Mesothelial cell of epicardium (in vitro differentiated cells): ENCODE measurements at places on chromosomes 2 and 18.

DNA sequence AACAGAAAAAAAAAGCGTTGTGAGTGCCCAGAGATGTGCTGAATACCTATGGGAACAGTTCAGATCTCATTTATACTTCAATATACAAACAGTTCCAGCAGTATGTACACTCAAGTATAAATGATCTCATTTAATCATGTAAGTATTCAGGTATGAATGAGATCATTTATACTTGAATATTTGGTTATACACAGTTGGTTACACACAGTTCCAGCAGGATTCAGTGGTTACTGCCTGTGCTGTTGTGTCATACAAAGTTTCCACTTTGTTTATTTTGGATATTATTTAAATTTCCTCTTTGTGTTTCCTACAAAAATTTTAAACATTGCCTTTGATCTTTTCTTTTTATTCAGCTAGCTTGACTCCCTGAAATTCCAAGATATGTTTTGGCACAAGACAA lies 293.5 kb upstream of the SLC39A10 start:
- DNase-seq, result no peak

DNA sequence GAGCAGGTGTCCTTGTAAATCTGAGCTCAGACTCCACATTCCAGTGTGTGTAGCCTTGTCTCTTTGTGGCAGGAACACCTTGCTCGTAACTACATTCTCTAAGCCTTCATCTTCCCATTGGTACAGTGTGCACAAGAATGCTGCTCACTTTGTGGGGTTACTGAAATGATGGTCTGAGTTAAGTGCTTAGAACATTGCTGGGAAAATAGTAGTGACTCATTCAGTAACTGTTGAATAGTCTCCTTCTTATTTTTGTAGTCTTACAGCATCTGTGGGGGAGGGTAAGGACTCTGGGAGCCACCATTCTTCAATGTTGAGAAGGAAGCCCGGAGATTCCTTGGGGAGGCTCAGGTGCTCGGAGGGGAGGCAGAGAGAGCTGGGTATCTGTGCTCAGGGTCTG lies 236.0 kb upstream of the HDAC4 start:
- DNase-seq, result no peak

GRCh38 chr18:78561757-78562510 lies 417.7 kb upstream of the SALL3 start:
- DNase-seq, result no peak

- DNase-seq, result no peak
Observed at GRCh38 chr2:204312105-204312504, 233.2 kb upstream of the PARD3B start.

- no peak for DNase-seq
Observed at GRCh38 chr2:129769185-129769991, 210.1 kb upstream of the RAB6C start.

DNA sequence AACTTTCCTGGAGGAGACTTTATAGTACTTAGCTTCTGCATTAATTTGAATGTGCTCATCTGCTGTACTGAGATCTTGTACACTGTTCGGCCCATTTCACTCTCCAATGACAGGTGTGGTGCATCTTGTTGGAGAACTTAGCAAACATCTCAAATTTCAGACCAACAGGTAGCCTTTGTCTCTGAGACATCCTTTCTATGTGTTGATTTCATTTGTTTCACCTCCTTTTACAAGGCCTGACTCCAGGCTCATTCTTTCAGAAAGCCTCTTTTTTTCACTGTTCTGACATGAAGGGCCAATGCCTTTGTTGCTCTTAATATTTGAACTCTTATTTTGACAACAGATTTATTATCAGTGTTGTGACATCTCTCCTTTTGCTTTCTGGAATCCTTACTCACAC lies 271.8 kb upstream of the FANCL start:
- no peak for DNase-seq

DNA sequence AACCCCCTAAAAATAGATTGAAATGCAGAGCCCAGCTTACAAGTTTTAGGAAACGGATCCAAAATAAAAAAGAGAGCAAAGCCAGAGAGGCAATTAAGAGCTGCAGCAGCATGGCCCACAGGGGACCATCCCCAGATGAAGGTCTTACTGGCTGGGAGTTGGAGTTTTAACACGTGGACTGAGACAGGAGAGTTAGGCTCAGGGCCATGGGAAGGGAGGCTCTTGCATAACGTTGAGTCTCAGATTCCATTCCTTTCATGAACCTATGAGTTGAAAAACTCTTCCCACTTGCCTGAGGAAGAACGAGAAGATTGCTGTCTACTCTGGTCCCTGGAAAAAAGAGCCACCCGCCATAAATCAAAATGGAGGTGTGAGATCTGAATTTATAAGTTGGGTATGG lies 101.8 kb upstream of the NDUFV2 start:
- DNase-seq, result no peak

GRCh38 chr18:74063023-74063422 lies 84.6 kb downstream of the FBXO15 start:
- DNase-seq, result no peak

GRCh38 chr2:189614585-189614984 lies 34.0 kb upstream of the SLC40A1 start:
- no peak for DNase-seq

DNA sequence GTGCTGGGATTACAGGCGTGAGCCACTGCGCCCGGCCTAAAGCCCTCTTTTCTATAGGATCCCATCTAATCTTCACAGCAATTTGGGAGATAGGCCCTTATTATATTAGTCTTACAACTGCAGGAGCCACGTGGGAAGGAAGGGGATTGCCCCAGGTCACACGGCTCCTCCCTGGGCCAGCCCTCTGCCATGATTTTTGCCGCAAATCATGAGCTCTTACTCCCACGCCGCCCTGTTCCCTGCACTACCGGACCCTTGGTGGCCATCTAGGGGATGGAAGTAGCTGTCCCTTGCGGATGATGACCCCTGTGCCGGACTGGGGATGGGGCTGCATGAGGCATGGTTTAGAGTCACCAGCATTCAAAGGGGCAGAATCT lies 28.4 kb upstream of the PTMA start:
- DNase-seq, result no peak

DNA sequence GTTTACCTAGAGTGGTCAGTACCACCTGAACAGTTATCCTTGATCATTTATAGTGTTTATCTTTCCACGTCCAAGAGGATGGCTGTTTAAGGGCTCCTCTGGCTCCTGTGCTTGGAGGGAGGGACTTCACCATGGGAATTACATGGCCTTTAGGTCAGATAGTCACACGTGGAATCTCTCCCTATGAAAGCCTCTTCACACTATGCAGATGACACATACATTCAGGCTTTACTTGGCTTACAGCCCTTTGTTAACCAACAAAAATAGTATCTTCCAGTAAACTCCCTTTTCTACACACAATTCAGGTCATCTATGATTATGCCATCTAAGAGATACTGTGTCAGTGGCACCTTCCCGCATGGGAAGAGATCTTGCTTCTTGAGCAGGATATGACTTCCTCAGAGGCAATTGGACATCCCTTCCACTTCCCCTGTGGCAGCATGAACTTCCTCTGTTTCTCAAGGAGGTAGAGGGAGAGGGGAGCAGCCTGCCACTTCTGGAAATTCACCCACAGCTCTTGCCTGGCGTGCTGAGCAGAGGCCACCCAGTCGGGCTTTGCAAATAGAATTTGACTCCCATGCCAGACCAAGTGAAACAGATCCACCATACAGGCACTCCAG lies 53.5 kb downstream of the COLEC12 start:
- no peak for DNase-seq

- DNase-seq, result no peak
Observed at GRCh38 chr2:191304939-191305875, 60.0 kb downstream of the MYO1B start.

DNA sequence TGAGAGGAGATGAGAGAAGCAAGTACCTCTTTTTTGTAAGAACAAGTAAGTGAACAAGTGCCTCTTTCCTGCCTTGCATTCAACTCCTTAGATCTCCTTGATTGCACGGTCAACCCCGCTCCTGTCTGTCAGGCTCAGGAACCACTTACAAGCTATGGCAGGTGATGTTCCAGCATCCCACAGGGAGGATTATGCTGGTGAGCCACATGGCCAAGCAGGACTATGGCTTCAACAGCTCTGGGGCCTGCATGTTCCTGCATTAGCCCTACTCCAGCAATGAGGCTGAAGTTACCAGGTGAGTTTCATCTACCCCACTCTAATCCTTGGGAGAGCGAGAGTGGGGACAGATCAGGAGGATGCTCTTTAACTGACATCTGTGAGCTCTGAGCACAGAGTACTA lies 29.5 kb downstream of the TTC32 start:
- no peak for DNase-seq

- DNase-seq, result no peak
Observed at GRCh38 chr2:64586883-64587481, 62.9 kb downstream of the AFTPH start.

DNA sequence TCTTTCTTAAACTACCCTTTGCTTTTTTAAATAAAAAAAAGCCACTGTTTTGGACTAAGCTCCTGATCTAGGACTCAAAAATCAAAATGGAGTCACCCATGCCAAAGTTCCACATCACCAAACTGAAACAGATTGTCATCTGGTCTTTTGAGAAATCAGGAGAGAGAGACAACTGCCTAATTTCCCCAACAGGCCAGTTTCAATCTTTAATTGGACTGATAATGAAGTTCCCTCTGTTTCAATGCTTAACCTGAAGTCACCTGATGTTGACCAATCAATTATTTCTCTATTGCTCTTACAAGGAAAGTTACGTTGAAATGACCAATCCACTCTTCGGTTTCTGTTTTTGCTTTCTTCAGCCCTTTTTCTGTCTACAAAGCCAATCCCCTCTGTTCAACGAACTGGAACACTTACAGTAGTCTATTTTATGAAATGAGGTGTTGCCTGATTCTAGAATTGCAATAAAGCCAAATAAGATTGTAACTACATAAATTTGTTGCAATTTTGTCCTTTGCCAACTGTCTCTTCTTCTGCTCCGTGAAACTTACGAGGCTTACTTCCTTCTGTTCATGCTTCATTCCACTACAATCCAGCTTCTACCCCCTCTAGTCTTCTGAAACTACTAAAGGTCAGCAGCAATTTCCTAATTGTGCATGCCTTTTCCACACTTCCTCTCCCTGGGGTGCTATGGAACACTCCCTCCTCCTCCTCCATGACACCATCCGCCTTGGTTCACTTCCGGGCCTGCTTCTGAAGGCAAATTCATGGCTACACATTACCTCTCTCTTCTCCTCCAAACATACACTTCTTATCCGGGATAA lies 95.2 kb upstream of the CD302 start:
- no peak for DNase-seq

- DNase-seq, result no peak
Observed at GRCh38 chr2:106841886-106842645, 43.9 kb downstream of the ST6GAL2 start.

DNA sequence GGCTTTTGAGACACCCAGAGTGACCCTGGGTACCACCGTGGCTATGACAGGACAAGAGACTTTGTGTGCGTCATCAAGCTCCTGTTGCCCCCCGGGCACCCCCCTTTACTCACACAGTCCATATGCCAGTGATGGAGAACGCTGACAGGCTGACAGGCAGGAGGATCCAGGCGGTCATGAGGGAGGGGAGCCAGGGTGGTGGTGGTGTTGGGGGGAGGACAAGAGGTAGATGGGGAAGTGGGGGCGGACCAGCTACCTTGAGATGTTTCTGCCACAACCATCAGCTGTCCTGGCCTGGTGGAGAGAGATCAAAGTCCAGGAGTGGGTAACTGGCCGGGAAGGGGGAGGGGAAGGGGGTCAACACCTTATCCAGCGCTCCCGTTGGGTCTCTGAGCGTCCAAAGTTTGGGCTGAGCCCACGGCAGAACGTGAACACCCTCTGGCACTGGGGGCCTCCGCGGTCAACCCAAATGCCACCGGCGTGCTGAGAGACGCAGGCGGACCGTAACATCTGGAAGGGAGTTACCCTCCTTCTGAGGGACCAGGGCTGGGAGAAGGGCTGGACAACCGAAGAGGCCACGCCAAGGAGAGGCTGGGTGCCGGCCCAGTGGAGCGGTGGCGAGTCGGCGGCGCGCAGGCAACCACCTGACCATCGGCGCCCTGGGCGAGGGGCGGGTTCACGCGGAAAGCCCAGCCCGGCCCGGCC lies 575 bp downstream of the TMEM150A start:
- DNase-seq, result no peak

GRCh38 chr2:120660771-120661459 lies 74.8 kb upstream of the GLI2 start:
- DNase-seq, result no peak

DNA sequence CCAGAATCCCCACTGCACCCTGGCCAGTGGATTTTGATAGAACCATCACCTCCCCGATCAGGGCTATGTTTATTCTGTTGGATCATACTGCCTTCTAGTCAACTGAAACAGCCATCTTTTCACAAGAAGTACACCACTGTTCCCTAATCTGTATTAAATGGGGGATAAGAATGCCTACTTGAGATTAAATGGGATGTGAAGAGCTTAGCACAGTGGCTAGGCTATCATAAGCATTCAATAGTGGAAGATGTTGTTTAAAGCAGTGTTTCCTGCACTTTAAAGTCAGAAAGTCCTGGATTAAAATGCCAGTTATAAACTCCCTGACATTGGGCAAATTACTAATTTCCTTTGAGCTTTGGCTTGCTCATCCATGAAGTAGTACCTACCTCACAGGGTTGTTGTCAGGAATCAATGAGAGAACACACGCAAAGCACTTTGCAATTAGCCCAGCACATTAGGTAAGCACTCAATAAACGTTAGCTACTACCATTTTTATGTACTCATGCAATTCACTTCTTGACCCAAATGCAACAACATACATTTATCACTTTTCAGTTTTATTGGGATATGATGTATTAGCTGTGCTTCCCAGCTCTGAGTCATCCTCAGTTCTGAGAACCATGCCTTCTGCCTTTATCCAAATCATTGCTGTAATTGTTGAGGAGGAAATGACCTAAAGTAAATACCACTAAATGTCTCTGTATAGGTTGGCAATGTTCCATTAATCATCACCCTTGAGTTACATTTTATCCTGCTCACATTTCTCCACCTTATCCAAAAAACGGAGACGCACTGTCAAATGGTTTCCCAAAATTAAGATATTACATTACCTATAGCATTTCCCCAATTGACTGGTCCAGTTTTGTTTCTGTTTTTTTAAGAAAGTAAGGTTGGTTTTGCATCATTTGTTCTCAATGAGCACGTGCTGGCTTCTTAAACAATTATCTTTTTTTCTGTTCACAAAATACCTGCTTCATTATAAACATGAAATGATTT lies 2.1 kb downstream of the TMEM247 start:
- no peak for DNase-seq

DNA sequence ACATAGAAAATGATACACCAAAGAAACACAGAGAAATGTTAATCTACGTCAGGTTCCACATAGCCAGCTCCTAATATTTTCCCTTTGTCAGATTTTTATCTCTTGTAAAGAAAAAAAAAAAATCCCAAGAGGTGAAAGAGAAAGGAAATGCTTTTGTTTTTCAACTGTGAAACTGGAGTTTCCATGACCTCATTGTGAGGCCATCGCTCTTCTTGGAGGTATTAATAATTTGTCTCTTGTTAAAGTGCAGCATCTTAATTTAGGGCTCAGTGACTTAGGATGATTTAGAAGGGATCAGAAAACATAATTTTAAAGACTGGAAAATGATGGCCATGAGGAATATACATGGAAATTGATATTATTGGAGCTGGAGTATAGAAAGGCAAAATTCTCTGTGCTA lies 21.7 kb downstream of the ARHGAP28 start:
- DNase-seq, result no peak
